Kidney glomerular epithelial cell (primary cell): ENCODE measurements at places on chromosomes 4 and X.

GRCh38 chr4:83221897-83222441, 62.6 kb downstream of the COQ2 start:
- DNase-seq: no peak

- no peak for DNase-seq
These were observed 248.6 kb downstream of the ADAMTS3 start for GRCh38 chr4:72320223-72320948.

DNA sequence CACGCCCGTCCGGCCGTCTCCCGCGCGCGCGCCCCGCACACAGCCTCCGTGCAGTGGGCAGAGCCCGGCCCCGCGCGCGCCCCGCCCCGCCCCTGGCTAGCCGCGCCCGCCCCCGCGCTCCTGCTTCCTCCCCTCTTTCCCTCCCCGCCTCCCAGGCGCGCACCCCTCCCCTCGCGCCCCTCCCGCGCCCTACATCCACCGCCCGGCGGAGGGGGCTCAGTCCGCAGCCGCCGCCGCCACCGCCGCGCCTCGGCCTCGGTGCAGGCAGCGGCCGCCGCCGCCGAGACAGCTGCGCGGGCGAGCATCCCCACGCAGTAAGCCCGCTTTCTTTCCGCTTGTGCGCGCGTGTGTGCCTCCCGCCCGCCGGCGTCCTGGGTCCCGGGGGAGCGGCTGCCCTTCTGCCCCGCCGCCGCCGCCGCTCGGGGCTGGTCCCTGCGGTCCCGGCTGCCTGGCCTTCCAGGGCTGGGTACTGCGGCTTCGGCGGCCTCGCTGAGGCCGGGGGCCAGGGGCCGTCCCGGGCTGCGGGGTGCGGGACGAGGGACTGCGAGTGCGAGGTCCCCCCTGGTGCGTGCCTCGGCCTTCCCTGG, at the start of gene FHL1:
Gene FHL1 (plus strand): TSS at position 219 of the 587 bp plus-strand sequence.
- no peak for DNase-seq

DNA sequence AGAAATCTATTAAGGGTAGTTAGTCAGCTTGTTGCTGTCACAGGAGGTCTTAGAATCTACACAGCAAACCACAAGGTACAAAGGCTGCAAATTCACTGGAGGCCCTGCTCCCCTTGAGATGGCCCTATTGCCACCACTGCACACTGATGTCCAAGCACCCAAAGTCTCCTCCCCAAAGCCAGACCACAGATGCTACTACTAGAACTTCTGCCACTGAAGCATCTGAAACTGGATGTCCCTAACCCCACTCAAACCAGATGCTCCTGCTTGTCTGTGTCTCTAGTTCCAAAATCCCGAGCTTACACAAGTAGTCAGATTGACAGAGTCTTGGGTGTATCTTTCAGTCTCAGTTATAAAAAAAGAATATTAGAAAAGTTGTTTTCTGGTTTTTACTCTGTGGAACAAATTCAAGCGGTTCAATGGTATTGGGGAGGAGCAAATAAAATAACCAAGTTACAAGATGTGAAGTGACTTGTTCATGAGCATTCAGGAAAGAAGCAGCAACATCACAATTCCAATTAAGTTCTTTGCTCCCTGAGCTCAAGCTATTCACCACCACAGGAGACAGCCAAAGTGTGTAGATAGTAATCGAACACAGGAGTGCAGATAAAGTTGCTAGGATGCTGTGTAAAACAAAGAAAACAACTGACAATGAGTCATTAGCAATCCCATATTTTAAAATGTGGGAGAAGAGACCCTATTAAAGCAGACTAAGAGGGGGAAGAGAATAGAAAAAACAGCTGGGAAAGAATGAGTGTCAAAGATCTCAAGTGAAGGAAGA, 352.3 kb downstream of the PDGFC start:
- DNase-seq: no peak

DNA sequence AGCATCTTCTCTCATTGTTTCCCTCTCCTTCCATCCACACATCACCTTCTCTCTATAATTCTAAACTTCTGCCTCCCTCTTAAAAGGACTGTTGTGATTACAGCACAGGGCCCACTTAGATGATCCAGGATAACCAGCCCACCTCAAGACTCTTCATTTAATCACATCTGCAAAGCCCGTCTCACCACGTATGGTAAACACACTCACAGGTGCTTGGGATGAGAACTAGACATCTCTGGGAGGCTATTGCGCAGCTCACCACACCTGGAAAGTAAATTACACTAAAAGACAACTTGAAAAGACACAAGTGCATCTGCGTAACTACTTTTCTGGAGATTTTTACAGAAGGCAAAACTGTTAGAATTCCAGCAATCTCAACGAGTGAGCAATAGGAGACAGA, 15.4 kb upstream of the C1QTNF7 start:
- no peak for DNase-seq

DNA sequence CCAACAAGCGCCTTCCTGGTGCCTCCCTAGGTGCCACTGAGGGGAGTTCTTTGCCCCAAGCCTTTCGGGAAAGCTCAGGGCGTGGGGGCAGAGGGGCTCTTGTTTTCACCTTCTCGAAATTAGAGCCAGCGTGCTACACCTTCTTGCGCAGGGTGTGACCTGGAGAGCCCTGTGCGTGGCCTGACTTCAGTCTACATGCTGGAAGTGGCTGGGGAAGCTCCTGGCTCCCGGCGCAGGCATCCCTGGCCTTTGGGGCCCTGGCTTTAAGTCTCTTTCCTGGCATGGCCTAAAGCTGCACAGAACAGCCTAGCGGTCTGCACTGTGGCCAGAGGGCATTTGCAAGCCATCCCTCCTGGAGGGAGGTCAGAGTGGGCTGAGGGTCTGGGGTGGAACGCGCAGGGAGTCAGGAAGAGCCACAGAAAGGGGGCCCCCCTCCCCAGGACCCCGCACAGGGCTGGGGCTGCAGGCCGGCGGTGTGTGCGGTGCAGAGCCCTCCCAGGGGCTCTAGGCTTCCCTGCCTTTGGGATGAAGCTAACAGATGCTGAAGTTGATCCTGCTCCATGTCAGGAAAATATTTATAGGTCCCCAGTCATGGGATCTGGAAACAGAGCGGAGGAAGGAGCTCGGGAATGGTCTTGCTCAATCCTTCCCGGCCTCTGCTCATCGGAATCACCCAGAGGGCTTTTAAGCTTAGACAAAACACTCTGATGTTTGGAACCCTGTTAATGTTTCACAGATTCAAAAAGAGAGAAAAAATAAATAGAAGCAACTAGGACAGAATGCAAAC, 781 bp upstream of the SPON2 start:
- DNase-seq: peak; percentile 86

GRCh38 chr4:108830509-108831244, 67.8 kb upstream of the ETNPPL start:
- no peak for DNase-seq

DNA sequence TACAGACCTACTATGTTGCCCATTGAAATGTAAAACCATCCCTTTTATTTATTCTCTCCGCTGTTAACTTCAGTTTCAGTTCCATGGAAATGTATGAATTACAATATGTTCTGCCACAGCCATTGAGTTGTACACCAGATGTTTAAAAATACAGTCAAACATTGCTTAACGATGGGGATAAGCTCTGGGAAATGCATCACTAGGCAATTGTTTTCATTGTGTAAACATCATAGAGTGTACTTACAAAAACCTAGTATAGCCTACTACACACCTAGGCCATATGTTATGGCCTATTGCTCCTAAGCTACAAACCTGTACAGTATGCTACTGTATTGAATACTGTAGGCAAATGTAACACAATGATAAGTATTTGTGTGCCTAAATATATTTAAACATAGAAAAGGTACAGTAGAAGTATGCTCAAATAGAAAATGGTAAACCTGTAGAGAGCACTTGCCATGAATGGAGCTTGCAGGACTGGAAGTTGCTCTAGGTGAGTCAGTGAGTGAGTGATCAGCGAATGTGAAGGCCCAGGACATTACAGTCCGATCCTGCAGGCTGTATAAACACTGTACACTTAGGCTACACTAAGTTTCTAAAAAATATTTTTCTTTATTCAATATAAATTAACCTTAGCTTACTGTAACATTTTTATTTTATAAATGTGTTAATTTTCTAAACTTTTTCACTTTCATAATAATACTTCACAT, 2.7 kb upstream of the PF4V1 start:
- DNase-seq: no peak

GRCh38 chr4:153466081-153466948, at the start of gene TMEM131L:
Gene TMEM131L (plus strand): TSS chr4:153466360. CDS start chr4:153466398, 38 bp downstream.
- peak; percentile 9 for DNase-seq

DNA sequence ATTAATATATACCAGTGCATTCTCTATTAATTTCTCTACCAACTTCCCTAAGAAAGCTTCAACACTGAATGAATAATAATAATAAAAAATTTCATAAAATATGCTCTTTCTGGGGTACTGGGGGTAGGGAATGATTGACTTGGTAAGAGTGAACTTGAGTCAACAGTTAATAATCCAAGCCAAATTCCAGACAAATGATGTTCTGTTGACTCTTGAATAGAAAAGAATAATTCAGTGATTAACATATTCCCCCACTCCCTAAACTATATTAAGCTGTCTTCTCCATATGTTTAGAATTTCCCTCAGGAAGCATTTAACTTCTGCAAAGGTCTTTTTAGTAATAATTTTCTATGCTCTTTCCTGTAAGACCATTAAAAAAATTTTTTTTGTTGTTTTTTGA, 12.3 kb downstream of the PGRMC2 start:
- DNase-seq: peak; percentile 80

- no peak for DNase-seq
These were observed 8.7 kb upstream of the TIMM8A start for GRCh38 chrX:101357166-101357795.

DNA sequence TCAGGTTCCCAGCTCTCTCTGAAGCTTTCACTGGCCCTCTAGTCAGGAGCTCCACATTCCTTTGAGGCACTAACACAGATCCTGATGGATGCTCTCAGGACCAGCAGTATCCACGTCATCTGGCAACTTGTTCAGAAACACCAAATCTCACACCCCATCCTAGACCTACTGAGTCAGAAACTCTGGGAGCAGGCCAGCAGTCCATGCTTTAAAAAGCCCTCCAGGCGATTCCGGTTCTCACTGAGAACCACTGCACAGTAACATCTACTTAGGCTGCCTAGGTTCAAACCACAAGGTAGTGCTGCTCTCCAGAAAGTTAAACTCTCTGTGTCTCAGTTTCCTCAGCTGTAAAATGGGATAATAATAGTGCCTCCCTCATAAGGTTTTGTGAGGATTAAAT, 55.3 kb downstream of the CCDC158 start:
- no peak for DNase-seq

DNA sequence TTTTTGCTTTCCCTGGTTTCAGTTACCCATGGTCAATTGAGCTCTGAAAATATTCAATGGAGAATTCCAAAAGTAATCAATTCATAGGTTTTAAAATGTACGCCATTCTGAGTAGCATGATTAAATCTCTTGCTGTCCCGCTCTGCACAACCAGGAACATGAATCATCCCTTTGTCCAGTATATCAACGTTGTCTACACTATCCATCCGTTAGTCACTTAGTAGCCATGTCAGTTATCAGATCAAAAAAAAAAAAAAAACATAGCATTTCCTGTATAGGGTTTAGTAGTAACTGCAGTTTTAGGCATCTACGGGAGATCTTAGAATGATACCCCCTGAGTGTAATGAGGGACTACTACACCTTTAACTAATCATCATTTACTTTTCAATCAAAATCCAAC, 15.1 kb downstream of the LAMP2 start:
- DNase-seq: no peak

DNA sequence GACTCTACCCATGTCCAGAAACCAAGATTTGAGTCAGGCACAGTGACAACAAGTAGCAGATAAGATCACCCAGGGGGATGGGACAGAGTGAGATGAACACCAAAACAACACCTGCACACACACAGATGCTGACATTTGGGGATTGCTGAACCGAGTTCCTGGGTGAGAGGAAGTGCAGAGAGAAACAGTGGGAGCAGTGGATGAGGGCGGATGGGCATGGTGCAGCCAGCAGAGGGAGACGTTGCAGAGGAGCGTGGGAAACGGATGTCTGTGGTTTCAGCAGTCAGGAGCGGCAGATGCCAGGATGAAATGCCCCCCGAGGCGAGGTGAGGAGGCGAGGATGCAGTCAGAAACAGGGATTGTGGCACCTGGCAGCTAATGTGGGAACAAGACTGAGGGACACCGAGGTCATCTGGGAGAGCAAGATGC, 78.6 kb upstream of the STS start:
- no peak for DNase-seq

GRCh38 chr4:19703391-19703790, 548.3 kb upstream of the SLIT2 start:
- DNase-seq: no peak

GRCh38 chrX:16827225-16827624, 41.0 kb downstream of the TXLNG start:
- DNase-seq: no peak

GRCh38 chrX:110414679-110415439, 56.2 kb downstream of the RTL9 start:
- DNase-seq: peak; percentile 41

- no peak for DNase-seq
These were observed 382.2 kb upstream of the SPOCK3 start for GRCh38 chr4:167616476-167616875.

DNA sequence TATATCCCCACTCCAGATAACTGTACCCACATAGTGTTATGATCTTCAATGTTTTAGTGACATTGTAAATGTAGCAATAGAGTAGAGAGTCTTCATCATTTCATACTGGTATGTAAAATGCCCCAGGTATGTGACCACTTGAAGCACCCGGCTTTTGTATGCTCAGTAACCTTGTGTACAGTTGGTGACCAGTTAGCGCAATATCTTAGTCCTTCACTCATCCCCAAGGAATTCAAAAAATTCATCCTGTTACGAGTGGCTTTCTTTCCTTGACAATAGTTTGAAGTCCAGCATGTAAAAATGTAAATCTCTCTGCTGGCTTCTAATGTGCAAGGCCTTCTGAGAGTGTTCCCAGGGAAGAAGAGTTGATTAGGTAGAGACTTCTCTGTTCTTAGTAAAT, 145.6 kb downstream of the ARX start:
- DNase-seq: peak; percentile 21

- no peak for DNase-seq
These were observed 1.9 kb upstream of the STOX2 start for GRCh38 chr4:183903021-183903760.

GRCh38 chr4:167424341-167425256, 190.3 kb upstream of the SPOCK3 start:
- no peak for DNase-seq

DNA sequence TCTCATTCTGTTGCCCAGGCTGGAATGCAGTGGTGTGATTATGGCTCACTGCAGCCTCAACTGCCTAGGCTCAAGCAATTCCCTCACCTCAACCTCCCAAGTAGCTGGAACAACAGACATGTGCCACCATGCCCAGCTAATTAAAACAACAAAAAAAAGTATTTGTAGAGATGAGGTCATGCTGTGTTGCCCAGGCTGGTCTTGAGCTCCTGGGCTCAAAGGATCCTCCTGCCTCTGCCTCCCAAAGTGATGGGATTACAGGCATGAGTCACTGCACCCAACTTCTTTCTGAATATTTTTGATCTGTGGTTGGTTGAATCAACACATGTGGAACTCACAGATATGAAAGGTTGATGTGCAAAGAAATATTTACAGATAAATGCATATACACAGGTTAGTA, 18.5 kb upstream of the SEPTIN11 start:
- DNase-seq: no peak

- DNase-seq: peak; percentile 50
These were observed 100.8 kb downstream of the ARSJ start for GRCh38 chr4:113878668-113879067.

GRCh38 chrX:11589641-11590040, 76.1 kb downstream of the ARHGAP6 start:
- no peak for DNase-seq

GRCh38 chr4:155496294-155496626, 119.5 kb upstream of the MAP9 start:
- DNase-seq: no peak
